ENCODE measurements at places on chromosomes 3 and 15. TPM values are rescaled to one million over a fixed set of nuclear protein-coding genes. Genes with fewer than 3 reads are reported as not detected.

DNA sequence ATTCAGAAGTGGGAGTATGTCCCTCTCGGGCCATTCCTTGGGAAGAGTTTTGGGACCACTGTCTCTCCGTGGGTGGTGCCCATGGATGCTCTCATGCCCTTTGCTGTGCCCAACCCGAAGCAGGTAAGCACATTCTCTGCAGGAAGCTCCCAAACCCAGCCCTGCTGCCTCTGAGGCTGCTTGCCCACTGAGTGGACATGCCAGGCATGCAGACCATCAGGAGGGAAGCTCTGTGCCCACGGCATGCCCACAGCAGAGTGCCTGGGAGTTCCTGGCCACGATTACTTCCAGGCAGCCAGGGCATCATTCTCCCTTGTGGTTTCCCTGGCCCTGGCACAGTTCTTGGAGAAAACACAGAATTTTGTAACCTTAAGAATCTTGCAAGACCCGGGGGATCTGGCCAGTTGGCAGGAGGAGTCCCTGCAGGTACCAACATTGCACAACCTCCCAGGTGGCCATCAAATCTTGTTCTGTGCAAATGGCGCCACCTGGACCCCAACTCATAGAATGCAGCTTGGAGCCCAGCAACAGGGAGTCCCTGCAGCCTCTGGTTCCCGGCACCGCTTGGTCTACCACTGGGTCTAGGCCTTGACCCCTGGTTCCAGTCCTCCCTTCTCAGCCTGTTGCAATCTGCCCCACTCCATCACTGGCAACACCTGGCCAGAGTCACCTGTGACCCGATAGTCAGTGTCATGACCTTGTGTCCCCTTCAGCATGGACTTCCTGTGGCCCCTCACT, 20.4 kb downstream of the FAH start:
- peak; percentile 91 for DNase-seq

GRCh38 chr3:127043731-127044510, 61.0 kb downstream of the PLXNA1 start:
- no peak for DNase-seq

GRCh38 chr3:72892081-72892775, 4.4 kb downstream of the GXYLT2 start:
- no peak for DNase-seq

DNA sequence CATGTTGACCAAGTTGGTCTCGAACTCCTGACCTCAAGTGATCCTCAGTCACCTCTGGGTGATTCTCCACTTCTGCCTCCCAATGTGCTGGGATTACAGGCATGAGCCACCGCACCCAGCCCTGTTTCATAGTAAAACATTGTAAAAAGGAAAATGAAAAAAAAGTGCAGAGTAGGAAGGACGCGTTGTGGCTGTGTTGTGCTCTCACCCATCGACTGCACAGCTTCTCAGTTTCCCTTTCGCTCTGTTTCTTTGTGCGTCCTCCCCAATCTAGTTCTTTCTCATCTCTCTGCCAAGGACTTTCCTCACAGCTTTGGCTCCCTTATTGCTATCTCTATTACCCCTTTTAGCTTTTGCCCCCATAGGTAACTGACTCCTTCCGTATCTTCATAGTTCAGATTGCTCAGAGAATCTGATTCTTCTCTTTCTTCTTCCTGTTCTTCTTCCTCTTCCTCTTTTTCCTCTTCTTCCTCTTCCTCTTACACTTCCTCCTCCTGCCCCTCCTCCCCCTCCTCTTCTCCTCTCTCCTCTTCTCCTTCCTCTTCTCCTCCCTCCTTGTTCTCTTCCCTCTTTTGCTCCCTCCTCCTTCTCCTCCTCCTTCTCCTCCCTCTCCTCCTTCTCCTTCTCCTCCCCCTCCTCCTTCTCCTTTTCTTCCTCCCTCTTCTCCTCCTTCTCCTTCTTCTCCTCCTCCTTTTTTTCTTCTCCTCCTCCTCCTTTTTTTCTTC, 81.1 kb upstream of the VGLL4 start:
- no peak for DNase-seq

DNA sequence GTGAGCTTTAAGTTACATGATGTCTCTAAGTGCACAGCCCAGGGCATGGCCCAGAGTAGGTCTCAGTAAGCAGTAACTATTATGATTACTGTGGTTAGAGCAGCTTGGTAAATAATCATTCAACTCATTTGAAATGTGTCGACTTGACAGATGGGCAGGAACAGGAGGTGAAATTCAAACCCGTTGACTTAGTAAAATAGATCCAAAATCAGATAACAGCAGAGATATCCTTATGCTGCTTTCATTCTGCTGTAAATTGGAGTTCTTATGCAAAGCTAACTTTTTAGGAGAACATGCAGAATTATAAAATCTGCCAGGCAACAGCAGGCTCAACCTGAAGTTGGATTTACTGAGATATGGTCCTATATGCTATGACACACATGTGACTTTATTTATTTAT, 118.7 kb upstream of the KLHL25 start:
- no peak for DNase-seq

GRCh38 chr3:42505849-42506410, 3.5 kb downstream of the VIPR1 start:
- peak; percentile 29 for DNase-seq

Gene SLC6A20
- not detected for total RNA-seq

Data from H1 (cell line).